ENCODE measurements at places on chromosomes 1 and 21. TPM values are rescaled to one million over a fixed set of nuclear protein-coding genes. Genes with fewer than 3 reads are reported as not detected.

- DNase-seq, result no peak
- no peaks in the 10 kb centered on the region for H3K36me3 ChIP-seq
- H3K27ac ChIP-seq, result no peak overlapping the region
- peaks cover 41% of the 10 kb centered on the region for H3K27me3 ChIP-seq
- H3K4me3 ChIP-seq, result no peak overlapping the region
- peaks cover 4% of the 10 kb centered on the region for H3K4me1 ChIP-seq
Measured at GRCh38 chr1:203300441-203301330, 4.6 kb upstream of the BTG2 start.

The INAVA gene
- polyA plus RNA-seq, result 0.07 TPM

The HPCAL4 gene
- not detected for polyA plus RNA-seq

The IRF6 gene
- polyA plus RNA-seq, result 1.7 TPM

DNA sequence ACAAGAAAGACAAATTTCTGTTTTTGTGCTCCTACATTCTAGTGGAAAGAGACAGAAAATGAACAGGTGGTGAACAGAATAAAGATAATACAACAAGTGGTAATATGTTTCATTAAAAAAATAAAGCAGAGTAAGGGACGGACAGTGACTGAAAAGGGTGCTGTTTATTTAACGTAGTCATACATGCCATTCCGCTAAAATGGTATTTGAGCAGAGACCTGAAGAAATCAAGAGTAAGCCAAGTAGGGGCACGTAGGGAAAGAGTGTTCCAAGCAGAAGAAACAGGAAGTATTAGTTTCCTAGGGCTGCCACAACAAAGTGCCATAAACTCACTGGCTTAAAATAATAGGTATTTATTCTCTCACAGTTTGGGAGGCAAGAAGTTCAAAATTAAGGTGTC, 65.6 kb upstream of the KCTD3 start:
- no peaks in the 10 kb centered on the region for H3K36me3 ChIP-seq
- H3K27ac ChIP-seq, result no peak overlapping the region
- no peak overlapping the region for H3K4me3 ChIP-seq
- no peaks in the 10 kb centered on the region for H3K4me1 ChIP-seq
- no peak for DNase-seq
- H3K27me3 ChIP-seq, result no peaks in the 10 kb centered on the region

GRCh38 chr1:53651356-53651755, 87.6 kb downstream of the GLIS1 start:
- no peaks in the 10 kb centered on the region for H3K36me3 ChIP-seq
- H3K27me3 ChIP-seq, result no peaks in the 10 kb centered on the region
- H3K4me1 ChIP-seq, result peaks cover 20% of the 10 kb centered on the region
- no peak overlapping the region for H3K27ac ChIP-seq

DNA sequence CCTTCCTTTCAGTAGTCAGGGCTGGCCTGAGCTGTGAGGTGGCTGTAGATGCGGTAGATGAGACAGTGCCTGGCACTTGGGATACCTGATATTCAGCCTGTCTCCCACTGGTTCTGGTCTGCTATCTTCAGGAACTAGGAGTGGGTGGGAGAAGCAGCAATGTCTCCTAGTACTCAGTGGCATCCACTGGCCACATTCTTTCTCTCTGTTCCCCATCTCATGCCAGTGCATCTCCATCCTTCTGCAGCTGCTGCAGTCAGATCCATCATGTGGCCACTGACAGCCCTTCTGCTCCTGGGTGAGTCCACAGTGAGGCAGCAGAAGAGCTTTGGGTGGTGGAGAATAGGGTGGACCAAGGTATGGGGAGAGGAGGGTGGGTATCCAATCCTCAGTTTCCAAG, 1.1 kb downstream of the FCRLB start:
- H3K4me1 ChIP-seq, result peaks cover 2% of the 10 kb centered on the region
- no peak overlapping the region for H3K27ac ChIP-seq
- no peaks in the 10 kb centered on the region for H3K27me3 ChIP-seq

DNA sequence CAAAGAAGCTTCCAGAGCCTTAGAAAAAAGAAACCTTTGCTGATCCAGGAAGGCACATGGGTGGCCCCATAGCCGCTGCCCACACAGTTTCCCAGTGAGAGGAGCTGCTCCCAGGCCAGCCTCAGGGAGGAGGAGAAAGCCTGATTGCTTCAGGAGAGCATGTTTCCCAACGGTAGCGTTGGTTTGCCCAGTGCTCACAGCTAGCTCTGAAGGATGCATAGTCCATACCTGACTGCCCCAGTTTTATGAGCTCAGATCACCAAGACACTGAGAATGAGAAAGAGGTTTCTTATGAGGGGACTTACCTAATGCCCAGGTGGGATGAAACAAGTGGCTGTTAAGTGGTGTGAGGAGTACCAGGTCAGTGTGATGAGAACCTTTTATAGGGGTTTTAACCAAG, at the start of gene CRNN:
CRNN (minus strand) TSS at position 355 of the 400 bp plus-strand sequence. CDS start 2,030 bp downstream, outside the sequence.
- no peaks in the 10 kb centered on the region for H3K4me1 ChIP-seq
- H3K27ac ChIP-seq, result no peak within 1 kb of the TSS
- no peak for DNase-seq
- H3K27me3 ChIP-seq, result no peaks in the 10 kb centered on the region
- no peak within 1 kb of the TSS for H3K4me3 ChIP-seq

GRCh38 chr1:225435957-225436392, 8.1 kb upstream of the LBR start:
- H3K36me3 ChIP-seq, result no peaks in the 10 kb centered on the region
- H3K4me1 ChIP-seq, result no peaks in the 10 kb centered on the region
- H3K27me3 ChIP-seq, result peaks cover 5% of the 10 kb centered on the region
- H3K27ac ChIP-seq, result no peak overlapping the region
- DNase-seq, result no peak

- no peak overlapping the region for H3K4me3 ChIP-seq
- no peak for DNase-seq
- H3K27me3 ChIP-seq, result no peaks in the 10 kb centered on the region
- peaks cover 18% of the 10 kb centered on the region for H3K36me3 ChIP-seq
Measured at GRCh38 chr1:25869909-25870606, 5.5 kb downstream of the PAQR7 start.

The PLCH2 gene
- polyA plus RNA-seq, result 1.9 TPM

- no peaks in the 10 kb centered on the region for H3K27me3 ChIP-seq
- peaks cover 38% of the 10 kb centered on the region for H3K36me3 ChIP-seq
- H3K4me3 ChIP-seq, result no peak overlapping the region
- peaks cover 9% of the 10 kb centered on the region for H3K4me1 ChIP-seq
- DNase-seq, result no peak
- no peak overlapping the region for H3K27ac ChIP-seq
Measured at GRCh38 chr1:155329980-155330598, 9.4 kb downstream of the RUSC1 start.
